ENCODE measurements at places on chromosomes 6 and 20.

GRCh38 chr6:18451756-18452155 lies 64.6 kb downstream of the RNF144B start:
- DNase-seq, result no peak

DNA sequence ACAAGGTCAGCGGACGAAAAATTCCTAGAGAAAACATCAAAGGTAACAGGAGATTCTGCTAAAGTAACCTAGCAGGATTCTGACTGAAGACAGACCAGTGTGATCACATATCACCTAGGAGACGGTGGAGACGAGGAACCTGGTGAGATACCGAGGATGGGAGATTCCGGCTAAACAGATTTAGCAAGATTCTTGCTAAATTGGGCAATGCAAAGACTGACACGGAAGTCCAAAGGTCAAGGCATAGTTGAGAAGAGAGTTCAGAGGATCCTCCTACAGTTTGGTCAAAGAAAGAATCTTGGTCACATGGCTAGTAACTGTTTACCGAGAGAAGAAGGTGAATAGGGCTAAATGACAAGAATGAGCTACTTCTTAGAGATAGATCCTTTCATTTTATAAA lies 61.1 kb downstream of the TMEM170B start:
- DNase-seq, result no peak

- no peak for DNase-seq
Observed at GRCh38 chr6:126682440-126682839, 342.5 kb downstream of the CENPW start.

GRCh38 chr6:105199711-105200110 lies 19.9 kb upstream of the POPDC3 start:
- DNase-seq, result no peak

GRCh38 chr6:5464099-5464885 lies 203.0 kb downstream of the FARS2 start:
- no peak for DNase-seq

DNA sequence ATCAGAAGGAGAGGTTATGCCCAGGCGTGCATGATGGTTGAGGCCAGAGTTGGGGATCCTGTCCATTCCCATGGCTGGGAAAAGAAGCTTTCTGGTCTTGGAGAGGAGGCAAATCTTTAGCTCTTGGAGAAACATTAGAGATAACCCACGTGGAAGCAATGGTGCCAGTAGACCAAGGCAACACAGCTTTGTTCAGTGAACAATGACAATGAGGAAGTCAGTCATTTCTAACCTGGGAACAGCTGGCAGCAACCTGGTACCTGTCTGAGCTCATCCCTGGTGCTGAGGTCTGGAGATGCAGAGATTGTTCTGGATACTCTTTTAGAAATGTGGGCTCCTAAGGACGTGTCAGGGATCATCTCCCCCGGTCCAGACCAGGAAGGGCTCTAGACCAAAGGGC lies 76.7 kb upstream of the PAX1 start:
- no peak for DNase-seq

GRCh38 chr6:37589941-37590340 lies 90.2 kb upstream of the CCDC167 start:
- no peak for DNase-seq

GRCh38 chr20:17511401-17511800 lies 19.8 kb downstream of the BFSP1 start:
- no peak for DNase-seq

GRCh38 chr6:3285732-3286131 lies 27.0 kb downstream of the PSMG4 start:
- no peak for DNase-seq

DNA sequence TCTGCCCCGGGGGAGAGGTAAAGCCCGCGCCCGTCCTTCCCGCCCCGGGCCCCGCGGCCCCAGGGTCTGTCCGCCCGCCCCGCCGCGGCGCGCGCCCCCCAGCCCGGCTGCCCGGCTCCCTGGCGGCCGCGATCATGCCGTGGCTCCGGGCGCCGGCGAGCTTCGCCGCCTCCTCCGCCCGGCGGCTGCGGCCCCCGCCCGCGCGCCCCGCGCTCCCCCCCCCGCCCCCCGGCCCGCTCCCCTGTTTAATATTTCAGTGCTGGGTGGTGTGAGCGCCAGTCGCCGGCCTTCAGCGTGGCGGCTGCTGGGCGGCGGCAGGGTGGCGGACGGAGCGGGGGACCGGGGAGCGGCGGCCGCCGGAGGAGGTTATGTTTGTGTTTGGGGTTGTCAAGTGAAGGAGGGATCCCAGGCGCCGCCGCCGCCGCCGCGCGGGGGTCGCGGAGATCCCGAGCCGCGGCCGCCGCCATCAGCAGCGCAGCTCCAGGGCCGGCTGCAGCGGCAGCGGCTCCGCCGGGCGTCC lies at the start of gene HIVEP1:
HIVEP1 (plus strand) TSS at position 275 of the 520 bp plus-strand sequence. CDS start 3,317 bp downstream, outside the sequence.
- no peak for DNase-seq

GRCh38 chr6:44781912-44782597 lies 394.5 kb downstream of the CDC5L start:
- no peak for DNase-seq

- DNase-seq, result peak; percentile 54
Observed at GRCh38 chr20:63738687-63739129, 868 bp upstream of the SLC2A4RG start.

DNA sequence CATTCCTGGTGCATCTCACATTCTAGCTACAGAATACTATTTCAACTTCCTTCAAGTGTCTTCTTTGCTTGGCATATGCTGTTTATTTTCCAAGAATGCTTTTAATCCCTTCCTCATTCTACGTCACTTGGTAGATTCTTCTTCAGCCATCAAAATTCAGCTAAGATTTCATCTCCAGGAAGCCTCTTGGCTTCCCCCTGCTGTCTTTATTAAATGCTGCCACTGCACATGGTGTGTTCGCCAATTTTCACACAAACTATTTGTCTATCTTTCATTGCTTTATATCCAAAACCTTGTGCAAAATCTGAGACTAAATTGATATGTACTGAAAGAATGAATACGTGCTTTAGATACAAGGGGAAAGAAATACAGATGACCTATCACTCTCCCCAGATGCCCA lies 253.0 kb downstream of the RFPL4B start:
- DNase-seq, result no peak

- DNase-seq, result no peak
Observed at GRCh38 chr20:16485401-16485800, 87.8 kb downstream of the KIF16B start.

GRCh38 chr20:57587989-57588377 lies 27.1 kb downstream of the PCK1 start:
- no peak for DNase-seq

DNA sequence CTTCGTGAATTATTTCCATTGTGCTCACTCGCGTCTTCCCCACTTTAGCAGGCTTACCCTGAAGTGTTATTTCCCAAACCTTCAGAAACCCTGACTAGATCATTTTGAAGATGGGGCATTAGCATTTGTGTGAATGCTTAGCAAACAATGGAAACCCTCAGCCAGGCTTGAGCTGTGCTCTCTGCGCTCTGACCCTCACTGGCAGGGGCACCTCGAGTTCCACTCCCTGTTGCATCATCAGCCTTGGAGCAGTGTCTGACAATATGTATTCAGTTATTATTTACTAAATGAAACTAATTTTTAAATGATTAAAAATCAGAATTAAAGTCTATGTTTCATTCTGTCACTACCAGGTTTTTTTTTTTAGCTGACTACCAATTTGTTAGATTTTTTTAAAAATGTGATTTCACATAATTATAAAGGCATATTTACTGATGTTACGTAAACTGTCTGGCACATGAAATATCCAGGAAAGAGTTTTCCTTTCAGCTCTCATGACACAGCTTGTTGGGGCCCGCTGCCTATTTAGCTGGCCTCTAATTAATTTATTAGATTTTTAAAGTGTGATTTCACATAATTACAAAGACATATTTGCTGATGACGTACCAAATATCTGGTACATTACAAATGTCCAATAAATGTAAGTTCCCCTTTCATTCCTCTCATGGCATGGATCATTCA lies 155.2 kb downstream of the PACRG start:
- DNase-seq, result no peak

GRCh38 chr6:160950507-160950906 lies 41.1 kb upstream of the MAP3K4 start:
- DNase-seq, result no peak

DNA sequence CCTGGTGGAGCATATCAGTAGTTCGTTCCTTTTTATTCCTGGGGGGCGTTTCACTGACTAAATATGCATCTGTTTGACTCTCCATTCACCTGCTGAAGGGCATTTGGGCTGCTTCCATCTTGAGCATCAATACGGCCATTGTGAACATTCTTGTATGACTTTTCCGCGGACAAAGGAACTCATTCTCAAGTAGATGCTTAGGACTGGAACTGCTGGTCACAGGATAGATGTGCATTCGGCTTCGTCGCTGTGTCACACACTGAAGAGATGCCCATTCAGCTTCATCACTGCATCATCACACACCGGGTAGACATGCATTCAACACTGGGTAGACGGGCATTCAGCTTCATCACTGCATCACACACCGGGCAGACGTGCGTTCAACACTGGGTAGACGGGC lies 95.3 kb downstream of the TAF4 start:
- DNase-seq, result no peak

DNA sequence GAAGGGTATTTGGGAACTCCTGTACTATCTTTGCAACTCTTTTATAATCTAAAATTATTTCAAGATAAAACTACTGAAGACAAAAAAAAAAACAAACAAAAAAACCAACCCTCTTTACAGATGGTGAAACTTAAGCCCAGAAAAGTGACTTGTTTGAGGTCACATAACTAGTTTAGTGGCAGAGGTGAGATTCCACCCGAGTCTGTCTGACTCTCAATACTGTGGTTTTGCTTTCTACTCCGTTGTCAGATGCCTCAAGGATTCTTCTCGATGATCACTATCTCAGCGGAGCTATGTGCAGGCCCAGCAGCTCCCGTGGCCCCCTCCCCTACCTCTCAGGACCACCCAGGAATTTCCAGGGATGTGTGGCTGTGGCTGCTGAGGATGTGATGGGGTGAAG lies 36.1 kb upstream of the KCNB1 start:
- no peak for DNase-seq

- no peak for DNase-seq
Observed at GRCh38 chr6:111679126-111679858, 73.6 kb upstream of the TRAF3IP2 start.

GRCh38 chr6:102701019-102701418 lies 1307.5 kb downstream of the GRIK2 start:
- no peak for DNase-seq

- no peak for DNase-seq
Observed at GRCh38 chr6:132210886-132211563, 190.2 kb downstream of the MOXD1 start.

- no peak for DNase-seq
Observed at GRCh38 chr6:146498309-146498708, 45.3 kb upstream of the RAB32 start.

DNA sequence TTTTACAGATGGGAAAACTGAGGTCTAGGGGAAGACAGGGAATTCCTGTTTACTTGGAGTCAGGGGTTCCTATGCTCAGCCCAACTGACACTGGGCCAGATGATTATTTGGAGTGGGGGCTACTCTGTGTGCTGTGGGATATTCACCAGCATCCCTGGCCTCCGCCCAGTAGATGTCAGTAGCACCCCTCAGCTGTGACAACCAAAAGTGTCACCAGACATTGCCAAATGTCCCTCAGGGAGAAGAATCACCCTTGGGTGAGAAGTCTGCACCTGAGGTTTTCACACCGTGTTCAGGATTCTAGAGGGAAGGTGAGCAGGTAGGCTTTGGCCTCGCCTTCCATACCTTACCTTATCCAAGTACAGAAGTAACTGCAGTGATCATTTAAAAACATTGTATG lies 27.6 kb downstream of the CDH26 start:
- no peak for DNase-seq

DNA sequence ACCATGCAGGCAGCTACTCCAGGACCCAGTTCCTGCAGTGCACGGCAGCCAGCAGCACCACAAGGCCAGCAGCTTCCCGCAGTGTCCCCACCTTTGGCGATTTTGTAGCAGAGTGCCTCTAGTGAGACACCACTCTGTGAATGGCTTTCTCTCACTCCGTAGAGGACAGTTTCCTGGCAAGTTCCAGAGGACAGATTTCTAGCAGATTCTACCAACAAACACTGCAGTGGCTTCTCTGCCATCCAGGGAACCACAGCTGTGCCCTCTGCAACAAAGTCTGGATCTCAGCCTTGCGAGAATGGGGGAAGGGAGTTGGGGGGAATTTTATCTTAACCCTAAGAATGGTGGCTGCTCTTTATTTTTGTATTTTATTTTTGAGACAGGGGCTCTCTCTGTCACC lies 28.7 kb downstream of the SNHG17 start:
- no peak for DNase-seq

- peak; percentile 56 for DNase-seq
Observed at GRCh38 chr6:45423111-45423823, 45.5 kb upstream of the SUPT3H start.

- DNase-seq, result no peak
Observed at GRCh38 chr20:10167040-10167439, 51.6 kb upstream of the SNAP25 start.

DNA sequence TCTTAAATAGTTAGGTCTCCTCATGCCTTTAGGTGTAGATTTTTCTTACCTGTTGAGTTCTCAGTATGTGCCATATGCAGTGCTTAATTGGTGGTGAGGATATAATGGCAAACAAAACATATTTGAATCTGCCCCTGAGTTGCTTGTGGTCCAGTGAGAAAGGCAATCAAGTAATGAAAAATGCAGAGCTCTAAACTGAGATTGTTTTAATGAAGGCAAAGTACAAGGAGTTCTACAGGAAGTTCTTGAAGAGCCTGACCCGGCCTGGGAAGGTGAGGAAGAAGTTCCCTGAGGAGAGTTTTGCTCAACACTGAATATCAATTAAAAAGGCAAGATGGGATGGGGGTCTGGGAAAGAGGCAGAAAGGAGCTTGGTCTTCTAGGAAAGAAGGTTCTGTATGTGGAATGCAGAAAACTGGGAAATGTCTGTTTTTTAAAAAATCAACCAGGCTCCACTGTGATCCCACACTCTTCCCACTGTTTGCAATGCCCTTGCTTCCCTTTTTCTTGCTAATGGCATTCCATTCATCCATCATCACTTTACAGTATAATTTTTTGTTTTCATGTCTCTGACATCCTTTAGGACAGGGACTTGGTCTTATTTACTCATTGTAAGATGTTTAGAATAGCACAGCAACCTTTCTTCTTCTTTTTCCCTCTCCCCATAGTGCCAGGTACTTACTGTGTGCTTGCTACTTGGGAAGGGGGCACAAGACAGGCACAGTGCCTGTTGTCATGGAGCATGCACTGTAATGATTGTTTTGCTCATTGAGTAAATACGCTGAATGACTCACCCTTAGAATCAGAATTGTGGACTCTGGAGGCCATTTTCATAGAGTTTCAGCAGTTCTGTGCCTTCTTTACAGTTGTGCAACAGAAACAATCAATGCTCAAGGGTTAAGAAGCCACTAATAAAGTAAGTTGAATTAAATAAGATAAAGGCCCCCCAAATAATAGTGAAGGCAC lies 64.3 kb downstream of the ANKS1A start:
- DNase-seq, result no peak

- DNase-seq, result no peak
Observed at GRCh38 chr6:167906899-167907298, 80.2 kb downstream of the AFDN start.

- DNase-seq, result no peak
Observed at GRCh38 chr20:33148040-33148439, 19.9 kb upstream of the BPIFA2 start.
